ENCODE measurements at places on chromosomes 6 and 20. TPM values are rescaled to one million over a fixed set of nuclear protein-coding genes. Genes with fewer than 3 reads are reported as not detected.

Gene C6orf163
- 0.54 TPM for polyA plus RNA-seq

Gene CRYBG1
- polyA plus RNA-seq: 14.9 TPM

DNA sequence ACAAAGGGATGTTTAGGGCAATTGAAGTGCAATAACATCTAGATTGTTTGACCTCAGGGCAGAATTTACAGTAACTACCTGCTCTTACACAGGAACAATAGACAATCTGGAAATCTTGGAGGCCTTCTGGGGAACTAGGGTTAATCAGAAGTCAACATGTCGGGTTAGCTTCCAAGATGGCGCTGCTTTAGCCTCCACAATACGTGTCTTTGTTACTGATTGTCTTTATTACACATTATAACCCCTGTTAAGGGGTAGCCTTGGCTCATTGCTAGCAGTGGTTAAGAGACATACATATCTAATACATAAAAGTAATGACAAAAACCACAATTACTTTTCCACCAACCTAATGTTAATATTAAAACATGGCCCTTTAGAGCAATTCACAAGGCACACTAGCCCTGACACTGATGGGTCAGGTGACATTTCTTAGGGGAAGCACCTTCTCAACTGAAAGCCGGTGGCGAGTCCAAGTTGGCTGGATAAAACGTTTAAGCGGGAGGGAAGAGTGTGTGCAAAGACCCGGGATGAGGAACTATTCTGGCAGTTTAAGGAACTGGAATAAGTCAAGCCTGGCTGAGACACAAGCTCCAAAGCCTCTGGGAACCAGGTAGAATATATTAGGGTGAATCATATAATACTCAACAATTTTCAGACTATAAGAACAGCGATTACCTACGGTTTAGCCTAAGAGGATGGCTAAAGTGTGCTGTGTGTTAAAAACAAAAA lies 236.9 kb downstream of the BCAS1 start:
- no peak overlapping the region for H3K4me3 ChIP-seq
- no peak overlapping the region for H3K27ac ChIP-seq
- no peak for DNase-seq
- peaks cover 14% of the 10 kb centered on the region for H3K4me1 ChIP-seq
- no peaks in the 10 kb centered on the region for H3K27me3 ChIP-seq
- H3K36me3 ChIP-seq: no peaks in the 10 kb centered on the region

DNA sequence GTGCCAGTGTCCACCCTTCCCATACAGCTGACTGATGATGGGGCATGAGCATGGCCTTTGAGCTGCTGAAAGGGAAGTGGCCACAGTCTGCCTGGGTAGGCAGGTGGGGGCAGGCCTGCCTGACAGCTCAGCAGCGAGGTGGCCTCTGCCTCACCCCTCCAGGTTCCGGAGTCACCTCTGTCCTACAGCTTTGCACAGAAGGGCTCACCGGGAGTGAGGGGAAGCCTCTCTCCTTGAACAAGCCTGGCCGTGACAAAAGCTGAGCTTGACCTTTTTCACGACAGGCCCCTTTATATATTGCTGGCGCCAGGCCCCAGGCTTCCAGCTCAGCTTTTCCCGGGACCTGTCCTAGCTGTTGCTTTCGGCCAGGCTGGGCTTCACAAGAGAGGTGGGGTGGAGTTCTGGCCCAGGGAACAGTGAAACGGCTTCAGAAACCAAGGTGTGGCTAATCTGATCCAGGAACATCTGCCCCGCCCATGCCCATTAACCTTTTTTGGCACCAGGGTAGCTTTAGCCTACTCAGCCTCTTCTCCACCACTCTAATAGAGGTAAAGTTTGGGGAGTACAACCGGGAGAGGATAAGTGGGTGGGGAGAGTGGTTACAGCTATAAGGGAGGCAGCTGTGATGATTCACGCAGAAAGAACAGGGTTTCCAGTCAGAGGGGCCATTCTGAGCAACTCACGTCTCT lies 42.9 kb downstream of the C6orf132 start:
- no peak for DNase-seq
- H3K27me3 ChIP-seq: no peaks in the 10 kb centered on the region
- H3K27ac ChIP-seq: no peak overlapping the region

DNA sequence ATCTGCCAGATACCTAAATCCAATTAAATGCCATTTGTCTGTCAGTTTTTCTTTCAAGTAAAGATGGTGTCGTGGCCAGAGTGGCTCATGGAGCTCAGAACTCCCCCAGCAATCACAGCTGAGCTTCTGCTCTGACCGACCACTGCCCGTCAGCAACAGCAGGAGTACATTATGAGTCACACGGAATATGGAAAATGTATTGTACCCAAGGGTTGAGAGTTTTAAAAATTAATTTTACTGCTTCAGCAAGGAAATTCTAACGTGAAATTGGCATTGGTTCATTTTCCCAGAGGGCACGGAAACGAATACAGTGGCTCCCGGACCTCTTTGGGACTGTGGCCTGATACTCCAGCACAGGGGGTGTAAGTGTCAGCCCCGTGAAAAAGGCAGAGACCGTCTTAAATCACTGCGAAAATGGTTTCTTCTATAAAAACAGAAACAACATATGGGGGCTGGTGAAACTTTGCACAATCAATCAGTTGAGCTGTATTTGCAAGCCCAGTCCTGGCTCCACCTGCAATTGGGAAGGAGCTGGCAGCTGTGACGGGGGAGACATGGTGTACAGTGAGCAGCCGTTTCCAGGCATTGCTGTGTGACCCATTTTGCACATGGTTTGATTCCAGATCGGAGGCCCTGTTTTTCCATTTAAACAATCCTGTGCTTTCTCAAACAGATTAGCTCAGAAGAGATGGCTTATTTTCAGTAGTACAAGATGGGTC lies 12.8 kb downstream of the NPEPL1 start:
- H3K4me3 ChIP-seq: no peak overlapping the region
- H3K27me3 ChIP-seq: no peaks in the 10 kb centered on the region
- peaks cover 5% of the 10 kb centered on the region for H3K36me3 ChIP-seq
- H3K4me1 ChIP-seq: no peaks in the 10 kb centered on the region
- H3K27ac ChIP-seq: no peak overlapping the region

All from SK-N-SH (cell line).